ENCODE measurements at places on chromosomes 2 and 18. TPM values are rescaled to one million over a fixed set of nuclear protein-coding genes. Genes with fewer than 3 reads are reported as not detected.

DNA sequence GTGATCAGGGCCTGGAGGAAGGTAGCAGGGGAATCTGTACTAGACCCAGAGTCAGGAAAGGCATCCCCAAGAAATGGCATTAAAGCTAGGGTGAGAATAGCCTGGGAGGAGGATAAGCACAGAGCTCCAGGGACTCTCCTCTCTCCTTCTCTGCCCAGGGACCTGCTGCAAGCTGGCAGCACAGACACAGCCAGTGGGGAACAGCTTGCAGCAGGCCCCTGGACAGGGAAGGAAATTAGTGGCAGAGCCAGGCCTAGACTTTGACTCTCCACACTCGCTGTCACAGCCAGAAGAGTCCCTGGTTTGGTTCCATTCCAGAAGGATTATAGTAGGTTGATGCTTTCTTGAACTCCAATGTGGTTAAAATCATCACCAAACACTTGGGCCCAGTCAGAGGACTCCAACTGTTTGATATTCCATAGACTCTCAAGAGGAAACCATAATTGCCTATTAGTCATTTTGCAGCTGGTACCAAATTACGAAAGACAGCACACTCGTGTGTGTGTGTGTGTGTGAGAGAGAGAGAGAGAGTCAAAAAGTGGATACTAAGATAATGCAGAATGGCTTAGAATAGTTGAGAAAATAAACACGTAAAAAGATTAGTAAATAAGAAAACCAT lies 95.5 kb upstream of the ATP8B1 start:
- DNase-seq: peak; percentile 83

GRCh38 chr2:105573490-105573889 lies 171.2 kb upstream of the NCK2 start:
- no peak for DNase-seq

The SKA1 gene
- 0.26 TPM for total RNA-seq

DNA sequence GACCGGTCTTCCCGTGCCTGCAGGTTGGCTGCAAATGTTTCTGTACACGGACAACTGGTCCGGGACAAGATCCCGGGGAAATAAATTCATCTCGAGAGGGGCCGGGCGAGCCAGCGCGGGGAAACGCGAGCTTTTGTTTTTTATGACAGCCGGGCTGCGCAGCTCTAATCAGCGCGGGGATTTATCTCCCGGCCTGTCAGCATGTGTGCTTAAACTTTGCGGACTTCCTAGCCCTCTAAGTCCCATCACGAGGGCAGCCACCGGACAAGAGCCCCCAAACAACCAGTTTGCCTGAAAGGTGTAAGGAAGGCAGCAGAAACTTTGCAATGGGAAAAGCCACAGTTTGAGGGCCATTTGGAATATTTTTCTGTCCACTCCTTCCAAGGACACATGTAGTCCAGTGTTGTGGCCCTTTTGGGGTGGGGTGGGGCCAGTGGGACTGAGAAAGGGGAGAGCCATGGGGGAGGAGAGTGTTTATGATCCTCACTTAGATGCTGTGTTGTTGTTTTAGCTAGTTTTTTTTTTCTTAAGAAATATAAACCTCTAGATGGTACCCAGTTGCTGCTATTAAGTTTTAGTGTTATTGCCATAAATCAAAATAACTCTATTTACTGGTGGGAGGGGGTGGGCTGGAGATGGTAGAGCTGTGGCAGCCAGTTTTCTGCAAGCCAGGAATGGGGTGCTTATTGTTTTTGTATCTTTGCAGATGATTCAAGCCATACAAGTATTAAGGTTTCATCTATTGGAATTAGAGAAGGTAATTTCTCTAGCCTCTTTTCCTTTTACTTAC lies 6.0 kb downstream of the MEIS1 start:
- DNase-seq: no peak

DNA sequence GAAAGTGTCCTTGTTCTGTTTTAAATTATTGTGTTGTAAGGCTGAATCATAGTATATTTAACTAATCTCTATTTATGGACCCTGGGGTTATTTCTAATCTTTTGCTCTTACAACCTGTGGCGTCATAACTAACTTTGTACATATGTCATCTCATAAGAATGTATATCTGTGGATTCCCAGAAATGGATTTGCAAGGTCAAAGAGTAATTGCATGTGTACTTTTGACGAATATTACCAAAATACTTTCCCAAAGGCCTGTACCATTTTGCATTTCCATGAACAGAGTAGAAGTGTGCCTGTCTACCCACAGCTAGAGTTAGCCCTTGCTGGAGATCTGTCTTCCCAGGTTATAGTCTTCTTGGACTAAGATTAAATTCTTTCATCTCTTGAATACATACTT lies 42.8 kb downstream of the SEMA4F start:
- DNase-seq: peak; percentile 70

The AMER3 gene
- under 0.01 TPM for total RNA-seq
